ENCODE measurements at places on chromosomes 13 and 19.

DNA sequence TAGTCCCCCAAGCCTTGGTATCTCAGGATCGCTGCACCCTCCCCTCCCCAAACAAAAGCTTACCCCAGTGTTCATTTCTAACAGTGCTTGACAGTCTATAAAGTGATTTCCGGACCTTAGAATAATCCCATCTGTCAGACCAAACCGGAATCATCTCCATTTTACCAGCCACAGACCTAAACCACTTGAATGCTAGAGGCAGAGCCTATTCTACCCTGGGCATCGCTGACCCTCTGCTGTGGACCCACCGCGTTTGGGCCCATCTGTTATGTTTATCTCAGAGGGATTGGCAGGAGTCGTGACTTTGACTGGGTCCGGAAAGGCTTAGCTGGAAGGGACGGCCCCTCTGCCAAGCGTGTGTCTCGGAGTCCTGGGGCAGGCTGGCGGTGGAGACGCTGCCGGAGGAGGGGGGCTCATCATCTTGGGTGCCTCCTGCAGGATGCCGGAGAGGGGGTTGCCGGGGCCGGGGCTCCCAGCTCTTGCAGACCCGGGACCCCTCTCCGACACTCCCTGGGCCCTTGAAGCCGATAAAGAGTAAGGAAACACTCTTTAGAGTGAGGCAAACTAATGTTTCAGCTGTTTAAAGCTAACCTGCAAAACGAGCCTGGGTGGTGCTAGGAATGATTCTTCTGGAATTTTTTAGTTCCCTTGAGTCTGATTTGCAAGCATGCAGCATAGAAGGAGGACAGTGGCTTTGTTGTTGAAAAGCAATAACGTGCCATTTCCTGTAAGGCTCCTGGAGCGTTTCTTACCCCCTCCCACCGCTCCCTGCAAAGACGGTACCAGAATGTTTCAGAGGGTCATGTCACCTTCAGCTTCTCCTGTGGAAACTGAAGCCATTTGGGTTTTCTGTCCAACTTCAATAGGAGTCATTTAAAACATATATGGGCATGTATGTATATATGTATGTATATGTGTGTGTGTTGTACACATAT lies 1.3 kb downstream of the SLC25A42 start:
- DNase-seq: peak; percentile 33

DNA sequence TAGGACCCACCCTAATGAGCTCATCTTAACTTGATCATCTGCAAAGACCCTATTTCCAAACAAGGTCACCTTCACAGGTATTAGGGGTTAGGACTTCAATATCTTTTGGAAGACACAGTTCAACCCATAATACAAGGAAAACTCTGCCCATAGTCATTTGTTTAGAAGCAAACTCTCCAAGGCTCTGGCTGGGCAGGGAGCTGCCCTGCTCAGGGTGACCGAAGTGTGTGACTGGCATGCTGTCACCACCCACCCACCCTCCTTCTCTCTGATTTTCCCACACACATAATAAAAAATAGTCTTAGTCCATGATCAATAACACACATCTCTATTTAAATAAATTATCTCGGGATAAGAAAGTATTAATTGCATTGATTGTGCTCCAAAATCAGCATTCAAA lies 161.1 kb downstream of the KCTD15 start:
- DNase-seq: no peak

- DNase-seq: no peak
Observed at GRCh38 chr19:46133101-46133627, 8.7 kb upstream of the IGFL3 start.

DNA sequence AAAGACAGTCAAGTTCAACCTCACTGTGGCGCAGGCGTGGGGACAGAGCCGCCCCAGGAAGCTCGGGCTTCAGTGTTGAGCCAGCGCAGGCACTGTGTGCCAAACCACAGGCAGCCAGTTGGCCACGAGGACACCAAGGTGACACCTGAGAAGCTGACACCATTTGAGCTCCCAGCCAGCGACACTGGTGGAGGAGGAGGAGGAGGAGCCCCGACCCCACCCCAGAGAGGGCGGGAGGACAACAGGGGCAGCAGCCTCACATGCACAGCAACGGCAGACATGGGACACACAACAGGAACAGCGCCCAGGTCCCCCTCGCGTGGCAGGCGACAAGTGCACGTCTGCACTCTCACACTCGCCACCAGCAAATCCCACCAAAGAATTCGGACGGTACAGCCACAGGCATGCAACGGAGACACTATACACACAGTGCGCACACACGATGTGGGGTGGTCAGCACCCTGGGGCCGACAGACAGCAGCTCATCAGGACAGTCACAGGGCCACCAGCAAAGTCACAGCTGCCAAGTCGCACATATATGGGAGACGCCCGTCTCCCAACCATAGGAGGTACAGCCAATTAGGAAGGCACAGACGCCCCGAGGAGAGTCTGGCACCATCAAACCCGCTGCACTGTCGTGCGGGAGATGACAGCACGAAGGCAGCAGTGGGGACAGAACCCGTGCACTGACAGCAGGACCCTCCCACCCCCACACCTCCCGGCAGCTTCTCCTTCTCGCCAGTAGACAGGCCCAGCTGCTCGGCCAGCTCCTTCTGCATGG lies 3.4 kb downstream of the EIF3G start:
- no peak for DNase-seq

GRCh38 chr13:39895254-39895653 lies 239.8 kb downstream of the COG6 start:
- no peak for DNase-seq

DNA sequence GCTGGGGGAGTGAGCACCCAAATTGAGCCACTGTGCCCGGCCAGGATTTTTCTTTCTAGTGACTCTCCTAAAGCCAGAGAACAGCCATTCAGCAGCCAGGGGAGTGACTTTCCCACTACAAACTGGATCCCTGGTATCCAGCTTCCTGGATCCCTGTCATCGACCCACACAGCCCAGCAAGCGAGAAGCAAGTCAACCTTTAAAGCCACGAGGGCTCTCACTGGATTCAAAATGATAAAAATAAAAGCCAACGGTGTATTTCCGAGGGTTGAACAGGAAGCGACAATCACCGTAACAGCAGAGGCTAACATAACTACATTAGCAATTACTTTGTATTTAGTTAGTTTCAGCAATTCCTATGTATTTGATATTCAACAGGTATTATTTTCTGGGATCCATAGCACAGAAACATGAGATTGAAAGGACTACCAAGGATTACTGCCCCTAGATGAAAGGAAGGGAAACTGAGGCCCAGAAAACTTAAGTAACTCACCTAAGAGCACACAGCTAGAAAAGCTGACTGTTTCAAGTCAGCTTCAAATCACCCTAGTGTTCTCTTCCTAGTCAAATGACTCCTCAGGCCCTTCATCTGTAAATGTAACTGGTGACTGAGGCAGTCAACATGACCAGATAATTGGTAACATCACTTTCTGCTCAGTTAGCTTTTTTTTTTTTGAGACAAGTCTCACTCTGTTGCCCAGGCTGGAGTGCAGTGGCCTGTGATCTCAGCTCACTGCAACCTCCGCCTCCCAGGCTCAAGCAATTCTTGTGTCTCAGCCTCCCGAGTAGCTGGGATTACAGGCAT lies 2.7 kb downstream of the RFX1 start:
- DNase-seq: peak; percentile 57

DNA sequence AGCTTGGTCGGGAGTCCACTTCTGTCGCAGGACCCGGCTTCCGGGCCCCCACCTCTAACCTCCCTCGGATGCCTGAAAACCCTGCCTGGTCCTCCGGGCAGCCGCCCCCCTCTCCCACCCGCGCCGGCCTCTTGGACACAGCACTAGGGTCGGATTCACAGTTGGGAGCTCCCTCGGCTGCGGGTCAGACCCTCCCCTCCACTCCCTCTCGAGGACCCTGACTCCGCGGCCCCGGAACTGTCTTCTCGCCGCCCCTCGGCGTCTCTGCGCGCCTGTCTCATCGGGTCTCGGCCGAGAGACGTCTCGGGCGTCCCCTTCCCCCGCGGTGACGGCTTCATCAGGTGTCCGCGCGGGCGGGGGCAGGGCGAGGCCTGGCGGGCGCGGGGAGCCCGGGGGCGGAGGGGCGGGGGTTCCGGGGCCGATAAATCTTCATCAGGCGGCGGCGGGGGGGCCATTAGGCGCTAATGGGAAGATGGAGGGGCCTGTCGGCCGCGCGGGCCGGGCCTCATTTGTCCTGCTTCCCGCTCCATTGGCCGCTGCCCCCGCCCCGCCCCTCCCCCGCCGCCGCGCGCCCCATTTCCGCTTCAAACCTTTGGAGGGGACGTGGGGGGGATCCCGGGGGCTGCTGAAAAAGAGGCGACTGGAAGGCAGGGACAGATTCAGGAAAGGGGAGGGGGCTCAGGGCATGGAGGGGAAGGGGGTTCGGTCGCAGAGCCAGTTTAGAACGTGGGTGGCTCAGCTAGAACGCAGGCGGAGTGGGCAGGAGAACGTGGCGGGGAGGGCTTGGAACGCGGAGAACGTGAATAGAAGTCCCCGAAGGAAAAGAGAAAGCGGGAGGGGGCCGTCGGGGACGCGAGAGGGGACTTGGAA lies 11.8 kb upstream of the ERFL start:
- peak; percentile 51 for DNase-seq

- no peak for DNase-seq
Observed at GRCh38 chr19:19109601-19110000, 28.7 kb downstream of the TMEM161A start.

- no peak for DNase-seq
Observed at GRCh38 chr13:111626371-111627305, 306.2 kb downstream of the TEX29 start.

- no peak for DNase-seq
Observed at GRCh38 chr13:110374431-110375370, 67.6 kb downstream of the COL4A2 start.

DNA sequence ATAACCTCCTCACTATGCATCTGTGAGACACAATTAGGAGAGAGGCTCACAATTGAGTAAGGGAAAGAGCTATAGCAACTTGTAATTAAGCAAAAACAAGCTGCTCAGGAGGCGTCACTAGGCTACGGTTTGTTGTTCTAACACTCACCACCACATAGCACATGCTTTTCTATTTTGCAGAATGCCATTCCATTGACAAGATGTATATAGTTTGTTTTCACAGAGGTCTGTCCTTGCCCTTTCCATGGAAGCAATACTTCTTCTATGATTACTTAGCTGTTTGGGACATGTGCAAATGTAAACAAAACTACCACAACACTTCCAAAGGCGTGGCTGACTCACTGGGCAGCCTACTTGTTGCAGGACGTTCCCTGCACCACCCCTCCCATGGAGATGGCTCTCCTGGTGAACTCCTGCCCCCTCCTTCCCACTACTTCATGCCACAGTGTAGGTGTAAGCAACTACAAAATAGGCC lies 33.9 kb upstream of the FAM216B start:
- no peak for DNase-seq

DNA sequence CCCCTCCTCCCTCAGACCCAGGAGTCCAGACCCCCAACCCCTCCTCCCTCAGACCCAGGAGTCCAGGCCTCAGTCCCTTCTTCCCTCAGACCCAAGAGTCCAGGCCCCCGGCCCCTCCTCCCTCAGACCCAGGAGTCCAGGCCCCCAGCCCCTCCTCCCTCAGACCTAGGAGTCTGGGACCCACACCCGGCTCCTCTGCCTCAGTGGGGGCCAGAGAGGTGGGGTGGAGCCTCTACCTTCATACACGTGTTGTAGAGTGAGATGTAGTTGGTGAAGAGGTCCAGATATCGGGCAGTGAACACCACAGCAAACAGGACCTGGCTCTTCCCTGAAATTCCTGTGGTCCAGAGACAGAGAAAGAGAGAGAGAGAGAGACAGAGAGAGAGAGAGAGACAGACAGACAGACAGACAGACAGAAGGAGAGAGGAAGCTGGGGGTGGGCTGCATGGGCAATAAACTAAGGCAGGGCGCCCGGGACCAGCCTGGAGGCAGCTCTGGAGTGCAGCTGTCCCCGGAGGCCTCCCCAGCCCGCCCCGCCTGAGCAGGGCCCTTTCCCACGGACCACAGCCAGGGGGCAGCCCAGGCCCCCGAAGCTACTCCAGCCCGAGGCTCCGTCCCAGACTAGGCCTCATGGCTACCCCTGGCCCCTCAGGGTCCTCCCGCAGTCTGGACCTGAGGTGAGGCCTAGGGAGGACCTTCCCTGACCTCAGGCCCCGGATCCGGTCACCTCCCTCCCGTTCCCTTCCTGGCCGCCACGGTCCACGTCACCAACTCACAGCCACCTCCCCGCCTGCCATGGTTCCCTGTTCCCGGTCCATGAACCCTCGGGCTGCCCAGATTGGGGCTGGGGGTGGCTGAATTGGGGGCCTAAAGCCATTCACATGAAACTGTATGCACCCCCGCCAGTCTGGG lies 907 bp downstream of the KDELR1 start:
- DNase-seq: peak; percentile 71

DNA sequence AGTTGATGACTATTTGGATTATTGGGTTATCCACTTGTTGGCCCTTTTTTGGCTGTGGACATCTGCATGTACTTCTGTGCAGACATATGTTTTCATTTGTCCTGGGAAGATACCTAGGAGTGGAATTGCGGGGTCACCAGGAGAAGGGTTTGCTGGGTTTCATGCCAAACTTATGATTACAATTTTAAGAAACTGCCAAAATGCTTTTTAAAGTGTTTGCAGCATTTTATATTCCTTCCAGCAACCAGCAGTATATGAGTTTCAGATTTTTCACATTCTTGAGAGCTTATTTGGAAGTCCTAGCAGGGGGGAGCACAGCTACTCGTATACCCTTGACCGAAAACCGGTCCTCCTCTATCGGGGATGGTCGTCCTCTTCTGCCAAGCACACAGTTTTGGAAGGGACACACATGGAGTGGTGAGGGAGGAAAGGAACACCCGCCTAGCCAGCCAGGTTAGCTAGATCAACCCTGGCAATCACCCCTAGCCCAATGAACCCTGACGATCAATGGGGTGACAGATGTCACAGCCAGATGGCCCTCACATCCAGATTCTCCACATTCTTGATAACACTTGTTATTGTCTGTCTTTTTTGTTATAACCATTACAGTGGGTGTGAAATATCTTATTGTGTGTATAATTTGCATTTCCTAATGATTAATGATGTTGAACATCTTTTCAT lies 26.7 kb upstream of the RNF113B start:
- DNase-seq: no peak

Measured in CD4-positive, alpha-beta T cell treated with Interleukin-10 for 1 hour (primary cell).